ENCODE measurements at places on chromosomes 3 and 15.

- no peak for DNase-seq
Measured at GRCh38 chr3:179713643-179714090, 60.8 kb downstream of the USP13 start.

DNA sequence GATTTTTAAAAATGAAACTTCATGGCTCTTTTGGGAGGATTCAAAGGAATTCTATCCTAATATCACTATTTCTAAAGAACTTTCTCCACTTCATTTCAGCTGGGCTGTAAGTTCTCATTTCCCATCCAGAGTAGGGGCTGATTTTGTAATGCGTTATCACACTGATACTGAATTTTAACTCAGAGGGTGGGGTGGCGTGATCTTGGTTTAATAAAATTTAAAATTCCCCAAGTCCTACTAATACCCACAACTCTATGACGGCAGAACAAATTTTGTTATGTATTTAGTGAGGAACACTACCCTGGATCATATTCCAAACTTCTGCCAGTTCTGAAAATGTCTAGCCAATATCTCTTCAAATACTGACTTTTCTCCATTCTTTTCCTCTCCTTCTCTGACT is 92.7 kb downstream of the ASB7 start:
- no peak for DNase-seq

- DNase-seq, result no peak
Measured at GRCh38 chr15:38549222-38549621, 15.4 kb downstream of the RASGRP1 start.

- DNase-seq, result no peak
Measured at GRCh38 chr3:172364374-172365027, 83.8 kb downstream of the GHSR start.

DNA sequence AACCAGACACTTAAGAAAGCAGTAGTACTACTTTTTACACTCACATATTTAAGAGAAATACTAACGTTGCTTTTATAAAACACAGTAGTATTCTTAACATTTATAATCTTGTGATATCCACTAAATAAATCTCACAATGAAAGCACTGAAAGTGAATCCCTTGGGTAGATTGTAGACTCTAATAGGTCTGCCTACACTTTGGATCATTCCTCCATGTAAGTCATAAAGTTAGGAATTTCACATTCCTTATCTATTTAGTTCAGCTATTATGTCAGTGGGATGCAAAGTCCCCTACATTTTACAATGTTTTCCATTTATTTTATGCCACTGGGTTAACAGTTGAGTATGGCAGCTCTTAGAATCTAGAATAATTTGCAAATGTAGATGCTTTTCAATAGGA is 330.7 kb downstream of the LSAMP start:
- DNase-seq, result no peak
